ENCODE measurements at places on chromosomes 4 and X. TPM values are rescaled to one million over a fixed set of nuclear protein-coding genes. Genes with fewer than 3 reads are reported as not detected.

Gene CCDC120
- 2.7 TPM for total RNA-seq

Gene XPNPEP2
- 2.5 TPM for total RNA-seq

Gene NIPAL1
- total RNA-seq: 1.5 TPM

Gene PASD1
- not detected for total RNA-seq

Gene IRS4
- total RNA-seq: not detected

Gene PLXNA3
- 28.1 TPM for total RNA-seq

Gene INTS12
- 19.7 TPM for total RNA-seq

Gene SLC25A43
- total RNA-seq: 8.0 TPM

Measured in left cardiac atrium (tissue), 4 donors.